ENCODE measurements at places on chromosomes 13 and 19.
A peak's percentile ranks its signal among the peaks of the same experiment; 100 is the strongest.

GRCh38 chr19:15536350-15536749 lies 28.0 kb downstream of the CYP4F22 start:
- no peak for DNase-seq

DNA sequence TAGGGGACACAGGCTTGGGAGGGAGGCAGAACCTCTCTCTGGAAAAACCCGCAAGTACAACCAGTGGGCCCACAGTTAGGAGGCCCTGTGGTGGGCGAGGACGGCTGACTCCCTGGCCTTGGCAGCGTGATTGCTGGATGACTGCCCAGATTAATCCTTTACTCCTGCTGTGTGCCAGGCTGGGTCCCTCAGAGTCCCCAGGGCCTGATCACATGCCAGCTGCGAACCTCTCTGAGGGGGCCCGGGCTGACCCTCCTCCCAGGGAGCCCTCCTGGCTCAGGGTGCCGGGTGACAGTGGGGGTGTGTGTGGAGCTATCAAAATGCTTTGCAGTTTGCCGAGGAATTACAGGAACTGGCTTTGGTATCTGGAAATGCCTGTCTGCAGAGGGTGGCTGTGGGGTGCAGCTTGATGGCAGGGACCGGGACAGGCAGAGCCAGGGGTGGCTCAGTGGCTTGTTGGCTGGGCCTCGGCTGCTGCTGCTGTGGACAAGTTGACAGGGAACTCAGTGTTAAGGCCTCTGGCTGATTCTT lies 48.9 kb downstream of the DNM2 start:
- peak; percentile 29 for DNase-seq

- DNase-seq, result peak; percentile 34
Measured at GRCh38 chr13:33058776-33059327, 42.6 kb downstream of the KL start.

GRCh38 chr13:72316716-72317115 lies 410.7 kb downstream of the MZT1 start:
- DNase-seq, result no peak

- no peak for DNase-seq
Measured at GRCh38 chr19:12075538-12076139, 11.1 kb downstream of the ZNF844 start.

DNA sequence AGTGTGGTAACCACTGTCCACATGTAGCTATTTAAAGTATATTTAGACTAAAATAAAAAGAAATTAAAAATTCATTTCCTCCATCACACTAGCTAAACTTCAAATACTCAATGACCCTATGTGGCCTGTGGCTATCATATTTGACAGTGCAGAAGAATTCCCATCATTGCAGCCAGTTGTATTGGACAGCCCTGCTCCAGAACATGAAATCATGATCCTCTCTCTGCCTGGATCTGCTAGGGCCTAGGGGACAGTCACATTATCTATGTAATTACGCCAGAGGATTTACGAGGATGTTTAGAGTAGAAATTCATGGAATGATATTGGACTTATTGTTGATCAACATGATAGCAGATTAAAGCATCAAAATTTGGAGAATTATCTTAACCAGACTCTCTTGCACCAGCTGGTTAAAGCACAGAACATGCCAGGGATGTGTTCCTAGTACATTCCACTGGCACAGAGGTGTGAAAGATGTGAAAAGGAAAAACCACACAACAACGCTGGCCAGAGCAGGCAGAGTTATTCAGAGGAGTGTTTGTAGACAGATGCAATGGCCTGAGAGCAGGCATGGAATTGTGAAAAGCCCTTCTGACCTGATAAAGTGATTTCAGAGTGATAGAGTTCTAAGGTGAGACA lies 108.9 kb upstream of the STARD13 start:
- no peak for DNase-seq

DNA sequence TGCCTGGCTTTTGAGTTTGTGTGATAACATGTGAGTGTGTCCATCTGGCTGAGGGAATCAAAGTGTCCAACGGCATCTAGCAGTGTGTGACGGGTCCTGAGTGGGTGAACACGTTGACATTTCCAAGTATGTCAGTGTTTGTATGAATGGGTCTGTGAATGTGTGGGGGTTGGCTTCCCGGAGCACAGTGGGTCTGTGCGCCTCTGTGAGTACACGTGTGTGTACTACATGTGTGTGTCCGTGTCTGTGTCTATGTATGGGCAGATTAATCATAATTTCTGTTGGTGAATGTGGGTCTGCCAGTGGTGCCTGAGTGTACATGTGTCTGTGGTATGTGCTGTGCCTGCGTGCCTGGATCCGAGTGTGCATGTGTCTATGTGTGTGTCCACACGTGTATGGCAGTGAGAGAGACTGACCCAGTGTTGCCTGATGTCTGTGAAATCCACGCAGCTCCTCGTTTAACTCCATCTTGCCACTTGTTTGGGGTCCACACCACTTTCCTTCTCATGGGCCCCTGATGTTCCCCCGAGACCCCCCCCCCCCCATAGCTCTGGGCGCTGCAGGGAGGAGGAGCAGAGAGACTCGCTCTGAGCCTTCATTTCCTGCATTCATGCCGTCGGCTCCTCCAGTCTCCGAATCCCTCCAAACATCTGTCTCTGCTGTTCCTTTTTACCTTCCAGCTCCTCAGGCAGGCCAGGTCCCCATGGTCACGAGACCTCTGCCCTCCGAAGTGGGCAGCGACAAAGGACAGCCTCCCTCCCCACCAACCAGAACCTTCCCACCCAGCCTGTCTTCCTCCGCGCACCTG lies 5.3 kb downstream of the CCDC8 start:
- no peak for DNase-seq

DNA sequence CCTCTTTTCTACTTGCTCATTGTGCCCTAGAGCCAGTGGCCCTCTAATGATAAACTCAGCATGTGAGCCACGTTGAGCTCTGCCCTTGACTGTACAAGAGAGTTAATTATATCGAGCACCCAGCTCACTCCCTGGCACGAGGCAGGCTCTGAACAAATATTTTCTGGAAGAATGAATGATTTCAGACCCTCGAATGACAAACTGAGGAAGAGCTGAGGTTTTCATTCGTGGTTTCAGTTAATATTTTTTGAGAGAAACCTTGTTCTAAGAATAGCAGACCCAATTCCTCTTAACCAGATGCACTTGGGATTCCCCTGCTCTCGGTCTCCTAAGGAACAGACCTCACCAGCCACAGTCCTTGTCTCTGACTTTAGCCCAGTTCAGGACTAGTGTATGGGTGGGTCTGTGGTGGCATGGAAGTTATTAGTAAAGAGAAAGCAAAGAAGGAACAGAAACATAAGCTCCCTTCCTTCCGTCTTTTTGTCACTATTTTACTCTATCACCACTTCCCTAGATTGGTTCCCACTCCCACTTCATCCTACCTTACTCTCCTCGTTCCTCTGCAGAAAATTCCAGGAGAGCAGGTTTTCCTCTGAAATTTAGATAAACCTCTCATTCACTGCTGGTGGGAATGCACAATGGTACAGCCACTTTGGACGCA lies 22.1 kb upstream of the WDFY2 start:
- no peak for DNase-seq

DNA sequence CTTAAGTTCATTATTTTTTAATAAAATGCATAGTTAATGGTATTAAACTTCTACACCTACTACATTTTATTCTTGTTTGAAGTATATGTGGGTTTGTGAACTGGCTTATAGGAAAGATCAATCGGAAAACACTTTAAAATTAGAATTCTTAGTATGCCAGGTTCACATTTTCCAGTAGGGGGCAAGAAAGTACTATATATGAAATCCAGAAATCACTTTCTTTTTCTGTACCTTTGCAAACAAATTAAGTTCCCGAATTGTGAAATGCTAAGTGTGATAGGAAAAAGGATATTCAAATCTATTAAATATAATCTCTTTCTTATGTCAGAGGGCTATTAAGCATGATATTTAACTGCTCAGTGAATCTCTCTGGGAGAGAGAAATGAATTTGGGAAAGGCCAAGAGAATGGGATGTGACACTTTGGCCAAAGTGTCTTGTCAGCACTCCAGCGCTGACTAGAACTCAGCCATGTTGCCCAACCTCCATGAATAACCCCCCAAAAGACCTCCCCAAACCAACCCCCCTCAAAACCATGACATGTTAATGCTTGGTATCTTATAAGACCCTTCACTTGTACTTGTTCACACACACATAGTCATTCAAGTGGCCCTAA lies 122.6 kb upstream of the SLC10A2 start:
- DNase-seq, result peak; percentile 45

DNA sequence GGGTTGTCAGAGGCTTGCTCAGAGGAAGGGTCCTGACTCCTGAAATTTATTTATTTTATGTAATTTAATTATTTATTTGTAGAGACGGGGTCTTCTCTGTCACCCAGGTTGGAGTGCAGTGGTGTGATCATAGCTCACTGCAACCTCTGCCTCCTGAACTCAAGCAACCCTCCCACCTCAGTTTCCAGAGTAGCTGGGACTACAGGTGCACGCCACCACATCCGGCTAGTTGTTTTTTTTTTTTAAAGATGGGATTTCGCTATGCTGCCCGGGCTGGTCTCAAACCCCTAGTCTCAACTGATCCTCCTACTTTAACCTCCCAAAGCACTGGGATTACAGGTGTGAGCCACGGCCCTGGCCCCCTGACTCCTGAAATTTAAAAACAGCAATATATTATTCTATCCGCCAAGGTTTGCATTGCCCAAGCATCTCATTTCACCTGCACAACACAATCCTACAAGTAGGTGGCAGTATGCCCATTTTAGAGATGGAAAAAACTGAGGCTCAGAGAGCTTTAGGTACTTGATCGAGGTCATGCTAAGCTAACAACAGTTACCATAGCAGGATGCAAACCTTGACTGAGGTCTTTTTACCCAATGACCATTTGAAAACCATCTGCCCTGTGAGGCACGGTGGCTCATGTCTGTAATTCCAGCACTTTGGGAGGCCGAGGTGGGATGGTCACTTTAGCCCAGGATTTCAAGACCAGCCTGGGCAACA lies 18.1 kb downstream of the ARHGEF18 start:
- no peak for DNase-seq

DNA sequence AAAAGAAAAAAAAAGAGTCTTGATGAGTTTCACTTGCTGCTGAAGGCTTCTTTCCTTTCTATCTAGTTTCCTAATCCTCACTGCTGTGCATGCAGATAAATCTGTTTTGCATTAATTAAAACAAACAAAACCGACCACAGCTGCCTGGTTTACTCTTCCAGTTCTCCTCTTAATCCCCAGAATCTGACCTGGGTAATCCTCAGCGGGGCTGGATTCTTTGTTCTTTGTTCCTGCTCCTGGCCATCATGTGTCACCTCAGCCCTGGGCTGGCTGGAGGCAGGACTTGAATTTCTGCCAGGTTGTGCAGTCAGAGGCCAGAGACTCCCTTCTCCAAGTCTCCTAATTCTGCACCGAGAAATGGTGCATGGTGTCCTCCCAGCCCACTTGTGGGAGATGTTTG lies 52.2 kb upstream of the CYP4F8 start:
- DNase-seq, result no peak

DNA sequence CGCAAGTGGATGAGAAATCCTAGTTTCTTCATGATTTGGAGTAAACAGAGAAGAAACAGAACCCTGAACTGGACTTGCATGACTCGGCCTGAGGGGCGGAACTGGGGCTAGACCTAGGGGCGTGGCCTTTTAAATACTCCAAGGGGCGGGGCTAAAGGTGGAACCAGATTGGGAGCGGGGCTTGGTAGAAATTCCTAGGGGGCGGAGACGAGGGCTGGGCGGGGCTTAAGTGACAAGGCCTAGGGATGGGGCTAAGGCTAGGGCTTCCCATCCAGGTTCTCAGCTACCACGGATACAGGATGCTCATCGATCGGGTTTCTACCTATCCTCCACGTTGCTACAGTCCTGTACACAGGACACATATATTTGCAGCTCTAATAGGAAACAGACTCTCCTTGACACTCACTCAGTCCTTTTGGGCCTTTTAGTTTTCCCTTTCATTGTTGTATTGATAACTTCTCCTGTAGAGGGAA lies 372 bp upstream of the ZNF699 start:
- DNase-seq, result peak; percentile 93

DNA sequence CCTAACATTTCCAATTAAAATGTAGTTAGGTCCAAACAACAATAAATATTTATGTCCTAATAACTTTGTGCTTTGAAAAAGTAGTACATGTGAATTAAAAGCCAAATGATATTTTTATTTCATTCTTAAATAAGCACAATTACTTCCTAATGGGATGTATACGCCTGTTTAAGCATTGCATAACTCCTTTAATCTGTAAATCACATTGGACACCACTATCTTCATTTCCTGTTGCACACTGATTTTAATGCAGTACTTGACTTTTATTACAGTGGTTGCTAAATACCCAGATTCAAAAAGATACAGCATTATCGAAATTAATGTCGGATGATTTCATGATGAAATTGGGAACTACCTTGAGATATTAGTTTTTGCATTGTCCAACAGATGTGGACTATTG lies 70.9 kb downstream of the TNFSF11 start:
- DNase-seq, result no peak

DNA sequence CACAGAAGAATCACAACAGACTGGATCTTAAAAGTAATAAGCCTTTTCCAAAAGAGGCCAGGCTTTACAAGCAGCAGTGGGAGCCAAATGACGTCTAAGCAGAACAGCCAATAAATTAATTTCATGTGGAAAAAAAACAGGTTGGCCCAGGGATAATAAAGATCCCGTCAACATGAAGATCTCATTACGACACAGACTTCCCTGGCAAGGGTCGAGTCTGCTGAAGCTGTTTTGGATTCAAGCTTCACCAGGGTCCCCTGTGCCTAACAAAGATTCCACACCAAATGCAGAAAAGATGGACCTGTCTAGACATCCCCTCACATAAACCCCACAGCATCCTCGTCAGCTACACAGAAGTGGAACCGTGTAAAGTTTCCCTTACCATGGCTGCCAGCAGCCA lies 215.1 kb upstream of the ZNF507 start:
- DNase-seq, result peak; percentile 17

- no peak for DNase-seq
Measured at GRCh38 chr13:109361562-109362289, 424.7 kb downstream of the IRS2 start.

DNA sequence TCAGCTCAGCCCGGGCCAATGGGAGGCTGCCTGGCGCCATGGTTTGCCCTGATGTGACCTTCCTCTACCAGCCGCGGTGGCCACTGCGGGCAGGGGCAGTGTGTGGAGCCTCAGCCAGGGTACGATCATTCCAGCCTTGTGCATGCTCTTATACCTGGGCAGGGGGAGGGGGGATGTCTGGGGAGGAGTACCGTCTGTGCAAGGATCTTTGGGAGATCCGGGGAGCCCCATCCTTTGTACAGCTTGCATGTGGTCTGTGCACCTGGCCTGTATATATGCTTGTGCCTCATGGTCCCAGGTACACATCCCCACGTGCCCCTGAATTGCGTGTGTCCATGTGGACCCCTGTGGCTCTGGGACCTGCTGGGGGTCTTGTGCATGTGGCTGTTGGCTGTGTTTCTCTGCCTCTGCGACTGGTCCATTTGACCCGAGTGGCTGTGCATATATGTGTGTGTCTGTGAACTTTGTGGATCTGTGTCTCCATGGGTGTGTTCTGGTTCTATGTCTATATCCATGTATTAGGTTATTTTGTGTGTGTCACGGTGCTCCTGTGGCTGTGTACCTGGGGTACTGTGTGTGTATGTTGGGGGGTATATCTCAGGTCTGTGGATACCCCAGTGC lies 12.8 kb upstream of the NANOS3 start:
- DNase-seq, result no peak

DNA sequence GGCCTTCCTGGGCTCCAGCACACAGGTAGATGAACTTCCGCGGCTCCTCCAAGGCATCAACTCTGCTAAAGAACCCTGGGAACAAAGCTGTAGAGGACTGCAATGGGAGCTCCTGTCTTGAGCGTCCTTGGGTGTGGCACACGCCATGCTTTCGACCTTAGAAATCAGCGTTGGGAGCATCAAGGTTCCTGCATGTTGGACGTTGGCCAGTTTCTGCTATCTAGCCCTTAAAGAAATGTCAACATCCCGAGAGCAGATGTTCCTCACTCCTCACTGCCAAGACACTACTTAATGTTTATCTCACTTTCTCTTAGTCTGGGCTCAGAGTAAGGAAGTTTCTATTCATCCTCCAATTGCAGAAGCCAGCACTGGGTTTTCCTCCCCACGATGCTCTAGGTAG lies 70.6 kb upstream of the MEDAG start:
- DNase-seq, result no peak
